ENCODE measurements at places on chromosomes 3 and 15.

DNA sequence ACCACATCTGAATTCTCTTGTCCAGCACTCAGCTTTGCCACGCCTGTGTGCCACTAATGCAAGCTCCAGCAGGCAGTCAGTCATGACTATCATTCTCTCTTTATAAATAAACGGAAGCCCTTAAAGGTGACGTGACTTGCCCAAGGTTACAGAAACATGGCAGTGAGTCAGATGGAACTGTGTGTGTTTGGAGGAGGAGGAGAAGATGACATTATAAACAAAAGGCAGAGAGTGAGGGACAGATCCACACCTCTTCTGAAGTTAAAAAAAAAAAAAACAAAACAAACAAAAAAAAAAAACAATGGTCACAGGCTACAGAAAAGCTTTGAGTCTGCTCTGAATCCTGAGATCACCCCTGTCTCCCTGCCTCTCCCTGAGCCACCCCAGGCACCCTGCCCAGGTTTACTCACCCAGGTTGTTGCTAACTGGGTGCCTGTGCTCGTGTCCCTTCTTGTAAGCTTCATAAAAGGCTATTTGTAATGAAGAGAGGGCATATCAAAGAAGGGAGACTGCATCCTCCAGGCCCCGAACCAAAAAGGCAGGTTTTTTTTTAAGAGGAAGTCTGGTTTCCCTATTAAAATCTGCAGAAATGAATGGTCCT lies 119.7 kb upstream of the PHLDB2 start:
- no peak for DNase-seq

GRCh38 chr15:26231096-26231495 lies 368.0 kb upstream of the ATP10A start:
- DNase-seq, result no peak

DNA sequence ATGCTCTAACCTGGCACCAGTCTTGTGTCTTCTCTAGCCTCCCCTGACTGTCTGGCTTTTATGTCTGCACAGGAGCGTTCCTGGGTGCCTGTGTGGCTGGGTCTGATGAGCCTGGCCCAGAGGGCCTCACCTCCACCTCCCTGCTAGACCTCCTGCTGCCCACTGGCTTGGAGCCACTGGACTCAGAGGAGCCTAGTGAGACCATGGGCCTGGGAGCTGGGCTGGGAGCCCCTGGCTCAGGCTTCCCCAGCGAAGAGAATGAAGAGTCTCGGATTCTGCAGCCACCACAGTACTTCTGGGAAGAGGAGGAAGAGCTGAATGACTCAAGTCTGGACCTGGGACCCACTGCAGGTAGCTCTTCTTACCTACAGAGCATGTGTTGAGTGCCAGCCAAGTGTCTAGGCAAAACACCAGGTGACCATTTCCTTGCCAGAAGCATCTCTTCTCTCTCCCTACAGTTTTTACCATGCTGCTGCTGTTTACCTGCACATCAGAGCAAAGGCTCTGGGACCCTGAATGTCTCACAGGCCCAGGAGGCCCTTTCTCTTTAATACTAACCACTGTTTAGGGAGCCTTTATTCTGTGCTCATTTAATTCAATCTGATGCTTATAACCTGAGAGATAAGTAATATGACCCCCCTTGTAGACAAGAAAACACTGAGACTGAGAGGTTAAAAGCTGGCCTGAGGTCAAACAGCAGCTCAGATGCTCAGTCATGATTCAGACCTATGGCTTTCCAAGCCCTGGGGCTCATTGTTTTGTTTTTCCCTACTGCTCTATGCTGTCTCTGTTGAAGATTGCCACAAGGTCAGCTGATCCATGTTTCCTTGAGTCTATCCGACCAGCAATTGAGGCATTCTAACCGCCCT lies 10.4 kb downstream of the PODXL2 start:
- DNase-seq, result no peak

GRCh38 chr3:37243820-37244748 lies 69.7 kb upstream of the LRRFIP2 start:
- peak; percentile 80 for DNase-seq

DNA sequence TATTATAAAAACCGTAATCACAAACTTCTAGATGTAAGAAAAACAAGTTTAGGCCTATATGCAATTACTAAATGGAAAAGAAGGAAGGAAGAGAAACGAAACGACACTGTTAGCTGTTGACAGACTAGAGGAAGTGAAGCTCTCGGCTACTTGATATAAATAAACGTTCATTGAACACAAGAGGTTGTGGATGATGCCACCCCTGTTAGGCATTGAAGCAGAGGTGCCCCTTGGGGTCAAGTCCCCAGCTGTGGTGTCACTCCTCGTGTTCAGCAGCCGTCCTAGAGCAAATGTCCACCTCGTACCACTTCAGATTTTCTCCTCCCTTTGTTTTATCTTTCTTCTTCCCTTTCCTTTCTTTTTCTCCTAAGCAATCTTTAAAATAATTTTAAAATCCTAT lies 146.5 kb upstream of the UBE2E1 start:
- DNase-seq, result no peak

DNA sequence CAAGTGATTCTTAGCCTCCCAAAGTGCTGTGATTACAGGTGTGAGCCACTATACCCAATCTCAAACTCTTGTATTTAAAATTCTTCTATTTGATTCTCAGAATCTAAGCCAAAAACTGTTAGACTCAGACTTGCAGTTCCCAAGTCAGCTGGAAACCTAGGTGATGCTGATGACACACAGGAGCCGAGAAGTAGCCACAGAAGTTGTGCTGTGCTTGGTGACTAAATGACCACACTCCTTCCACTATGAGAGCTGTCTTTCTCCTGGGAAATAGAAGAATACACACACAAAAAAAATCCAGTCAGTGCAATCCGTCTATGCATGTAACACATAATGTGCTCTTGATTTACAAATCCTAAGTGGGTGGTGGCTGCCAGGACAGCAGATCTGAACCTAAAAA lies 33.9 kb downstream of the ILDR1 start:
- DNase-seq, result no peak

- DNase-seq, result no peak
Measured at GRCh38 chr3:160870327-160870726, 114.3 kb downstream of the PPM1L start.

DNA sequence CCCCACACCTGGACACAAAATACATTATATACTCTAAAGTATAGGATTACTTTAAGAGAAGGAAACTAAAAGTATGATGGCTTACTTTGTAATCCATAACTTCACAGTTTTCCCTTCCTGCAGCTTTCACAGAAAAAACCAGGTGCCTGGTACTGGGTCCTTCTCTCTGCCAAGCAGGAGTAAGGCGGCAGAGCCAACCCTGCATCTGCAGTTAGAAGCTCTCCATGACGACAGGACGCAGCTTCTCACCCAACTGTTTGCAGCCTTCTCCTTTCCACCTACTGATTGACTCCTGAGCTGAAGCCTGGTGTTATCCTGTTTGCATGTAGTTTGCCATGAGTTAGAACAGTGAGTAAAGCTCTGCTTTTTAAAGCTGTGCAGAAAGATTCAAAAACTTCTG lies 6.7 kb downstream of the MRAS start:
- no peak for DNase-seq

DNA sequence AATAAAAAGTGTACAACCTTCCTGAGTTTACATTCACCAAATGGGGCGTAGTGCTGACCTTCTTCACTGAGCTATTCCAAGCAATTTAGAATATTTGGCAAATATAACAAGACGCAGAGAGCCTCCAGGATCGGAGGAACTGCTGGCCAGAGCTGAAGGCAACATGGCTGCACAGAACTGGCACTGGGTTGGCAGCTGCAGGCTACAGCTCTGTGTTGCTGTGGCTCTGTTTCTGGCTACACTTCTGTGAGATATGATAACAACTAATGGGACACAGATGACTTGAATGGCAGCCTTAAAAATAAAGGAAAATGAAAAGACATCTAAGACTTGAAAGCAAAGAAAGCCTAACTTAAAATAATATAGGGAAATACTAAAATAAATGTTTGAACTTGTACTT lies 10.8 kb upstream of the SLC6A20 start:
- DNase-seq, result no peak

DNA sequence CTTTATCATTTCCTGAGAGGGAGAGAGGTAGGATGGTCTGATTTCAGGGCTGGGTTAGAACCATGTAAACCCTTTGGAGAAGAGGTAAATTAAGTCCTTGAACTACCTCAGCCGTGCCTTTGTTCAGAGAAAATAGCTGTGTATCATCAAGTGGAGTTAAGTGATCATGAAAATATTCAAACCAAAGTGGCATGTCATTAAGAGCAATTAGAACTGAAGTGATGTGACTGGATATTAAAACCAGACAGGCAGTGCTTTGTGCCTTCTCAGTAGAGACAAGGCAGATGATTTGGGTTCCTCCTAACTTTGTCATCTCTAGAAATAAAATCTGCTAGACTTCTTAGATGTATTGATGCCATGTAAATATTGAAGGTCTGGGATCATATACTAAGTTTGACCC lies 171.5 kb downstream of the IL5RA start:
- DNase-seq, result no peak

- no peak for DNase-seq
Measured at GRCh38 chr15:50018491-50018890, 100.5 kb downstream of the ATP8B4 start.

GRCh38 chr3:5806192-5806591 lies 618.7 kb downstream of the EDEM1 start:
- DNase-seq, result no peak

DNA sequence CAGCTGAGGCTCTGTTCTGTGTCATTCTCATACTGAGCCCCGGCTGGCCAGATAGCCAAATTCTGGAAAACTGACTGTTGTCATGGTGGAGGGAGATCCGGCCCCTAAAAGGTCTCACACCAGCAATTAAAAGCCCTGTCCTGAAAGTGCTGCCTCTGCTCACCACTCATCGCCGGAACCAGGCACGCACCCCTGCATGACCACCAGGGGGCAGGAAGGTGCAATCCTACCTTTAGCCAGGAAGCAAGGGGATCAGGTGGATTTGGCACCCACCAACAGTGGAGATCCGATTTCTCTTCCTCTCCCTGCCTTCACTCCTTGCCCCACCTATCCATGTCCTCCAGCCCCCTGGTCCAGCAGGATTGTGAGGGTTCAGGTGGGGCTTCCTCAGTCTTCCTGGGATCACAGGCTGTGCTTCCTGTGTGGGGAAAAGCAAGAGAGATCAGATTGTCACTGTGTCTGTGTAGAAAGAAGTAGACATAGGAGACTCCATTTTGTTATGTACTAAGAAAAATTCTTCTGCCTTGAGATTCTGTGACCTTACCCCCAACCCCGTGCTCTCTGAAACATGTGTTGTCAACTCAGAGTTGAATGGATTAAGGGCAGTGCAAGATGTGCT lies 16.1 kb upstream of the CACNA2D2 start:
- DNase-seq, result peak; percentile 62

DNA sequence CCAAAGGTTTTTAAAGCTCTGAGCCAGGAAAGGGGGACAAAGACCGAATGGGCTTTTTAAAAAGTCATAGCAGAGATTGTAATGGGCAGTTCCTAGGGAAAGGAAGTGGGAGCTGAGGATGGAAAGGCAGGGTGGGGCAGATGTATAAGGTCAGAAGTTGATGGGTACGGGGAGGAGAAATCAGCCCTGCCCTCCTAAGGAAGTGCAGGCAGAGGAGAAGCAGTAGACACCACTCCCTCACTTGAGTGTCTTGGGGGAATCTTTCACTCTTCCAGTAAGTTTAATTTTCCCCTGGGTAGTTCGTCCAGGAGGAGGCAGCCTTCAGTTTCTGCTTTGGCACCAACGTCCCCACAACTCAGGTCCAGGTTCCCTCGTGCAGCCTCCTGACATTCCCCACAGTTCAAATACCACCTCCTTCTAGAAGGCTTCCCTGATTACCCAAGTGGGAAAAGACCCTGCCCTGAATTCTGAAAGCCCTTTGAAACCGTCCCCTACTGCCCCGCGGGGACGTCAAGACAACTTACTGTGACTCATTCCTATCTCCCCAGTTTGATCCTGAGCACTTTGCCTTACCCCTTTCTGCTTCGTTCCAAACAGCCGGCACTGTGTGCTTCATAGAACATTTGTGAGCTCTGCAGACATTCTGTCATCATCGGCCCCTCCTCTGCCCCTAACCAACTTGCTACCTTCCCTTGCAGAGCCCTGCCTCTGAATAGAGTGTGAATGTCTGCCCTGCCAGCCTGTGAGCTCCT lies 14.3 kb upstream of the SRP14 start:
- DNase-seq, result no peak

- no peak for DNase-seq
Measured at GRCh38 chr3:196013587-196014487, 68.1 kb downstream of the TFRC start.

- DNase-seq, result no peak
Measured at GRCh38 chr15:53917109-53917508, 61.1 kb upstream of the UNC13C start.

DNA sequence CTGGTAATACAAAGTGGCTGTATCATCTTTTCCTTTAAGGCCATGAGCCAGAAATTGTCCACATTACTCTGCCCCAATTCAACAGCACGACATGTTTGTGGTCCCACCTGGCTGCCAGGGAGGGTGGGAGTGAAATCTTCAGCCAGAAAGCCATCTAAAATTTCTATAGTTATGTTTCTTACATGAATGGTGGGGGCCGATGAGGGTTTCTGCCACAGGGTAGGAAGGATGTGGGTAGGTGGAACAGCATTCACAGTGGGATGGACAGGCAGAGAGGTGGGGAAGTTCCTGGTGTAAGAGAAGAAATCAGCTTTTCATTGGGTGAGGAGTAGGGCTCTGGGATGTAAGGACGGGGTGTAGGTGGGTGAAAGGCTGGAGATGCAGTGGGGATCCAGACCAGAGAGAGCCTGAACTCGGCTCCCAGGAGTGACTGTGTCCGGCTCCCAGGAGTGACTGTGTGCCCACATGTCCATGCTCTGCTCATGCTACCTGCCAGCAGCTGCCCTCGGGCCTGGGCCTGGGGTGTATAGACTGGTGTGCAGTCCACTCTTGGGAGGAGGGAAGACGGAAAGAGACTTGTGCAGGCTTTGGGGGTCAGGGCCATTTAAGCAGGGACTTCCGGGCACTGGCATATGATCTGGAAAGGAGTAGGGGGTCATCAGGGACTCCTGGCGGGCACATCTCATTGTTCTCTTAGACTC lies 3.8 kb upstream of the FBLN2 start:
- no peak for DNase-seq

DNA sequence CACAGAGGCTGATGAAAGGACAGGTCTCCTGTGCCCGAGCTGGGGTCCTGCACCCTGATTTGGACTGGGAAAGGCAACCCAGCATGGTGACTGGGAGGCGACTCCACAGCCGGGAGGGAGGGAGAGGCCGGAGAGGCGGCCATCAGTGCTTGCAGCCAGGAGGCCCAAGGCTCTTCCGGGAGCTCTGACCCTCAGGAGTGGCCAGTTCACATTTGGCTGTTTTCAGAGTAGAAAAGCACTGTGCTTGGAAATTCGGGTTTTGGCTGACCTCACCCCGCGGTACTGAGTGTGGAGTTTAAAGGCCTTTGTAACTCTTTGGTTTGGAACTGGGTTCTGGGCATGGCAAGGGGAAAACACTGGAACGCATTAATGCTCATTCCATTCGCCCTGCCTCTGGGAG lies 31.9 kb downstream of the SMAD6 start:
- no peak for DNase-seq

DNA sequence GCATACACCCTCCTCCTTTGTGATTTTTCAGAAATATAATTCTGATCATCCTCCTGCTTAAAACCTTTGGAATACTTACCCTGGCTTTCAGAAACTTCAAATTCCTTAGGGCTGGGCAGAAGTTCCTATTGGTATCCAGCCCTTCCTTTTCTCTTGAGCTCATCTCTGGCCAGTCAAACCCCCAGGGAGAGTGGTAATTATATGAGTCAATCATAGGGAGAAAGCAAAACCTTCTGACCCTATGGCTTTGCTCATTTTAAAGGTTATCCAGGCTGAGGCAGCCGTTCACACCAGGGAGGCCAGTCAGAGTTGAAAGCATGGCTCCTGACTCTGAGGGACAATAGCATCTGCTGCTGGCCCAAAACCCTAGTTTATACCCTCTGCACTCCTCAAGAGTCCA lies 23.9 kb upstream of the CTNNB1 start:
- no peak for DNase-seq

All from right hindlimb (tissue), 1 donor.